ENCODE measurements at places on chromosomes 1 and 21.

- DNase-seq = no peak
- no peaks in the 10 kb centered on the region for H3K27me3 ChIP-seq
- H3K4me3 ChIP-seq = no peak overlapping the region
- H3K27ac ChIP-seq = no peak overlapping the region
- no peaks in the 10 kb centered on the region for H3K4me1 ChIP-seq
- H3K36me3 ChIP-seq = no peaks in the 10 kb centered on the region
Measured at GRCh38 chr1:93673163-93673829, 8.3 kb downstream of the BCAR3 start.

- DNase-seq = no peak
- no peaks in the 10 kb centered on the region for H3K4me1 ChIP-seq
- no peaks in the 10 kb centered on the region for H3K27me3 ChIP-seq
- H3K4me3 ChIP-seq = no peak overlapping the region
- no peaks in the 10 kb centered on the region for H3K36me3 ChIP-seq
Measured at GRCh38 chr1:93981274-93981667, 72.0 kb upstream of the GCLM start.

GRCh38 chr1:210174133-210174532, 58.5 kb upstream of the SERTAD4 start:
- H3K27me3 ChIP-seq = no peaks in the 10 kb centered on the region
- H3K4me1 ChIP-seq = no peaks in the 10 kb centered on the region
- no peaks in the 10 kb centered on the region for H3K36me3 ChIP-seq
- H3K4me3 ChIP-seq = no peak overlapping the region
- DNase-seq = no peak
- H3K27ac ChIP-seq = no peak overlapping the region

DNA sequence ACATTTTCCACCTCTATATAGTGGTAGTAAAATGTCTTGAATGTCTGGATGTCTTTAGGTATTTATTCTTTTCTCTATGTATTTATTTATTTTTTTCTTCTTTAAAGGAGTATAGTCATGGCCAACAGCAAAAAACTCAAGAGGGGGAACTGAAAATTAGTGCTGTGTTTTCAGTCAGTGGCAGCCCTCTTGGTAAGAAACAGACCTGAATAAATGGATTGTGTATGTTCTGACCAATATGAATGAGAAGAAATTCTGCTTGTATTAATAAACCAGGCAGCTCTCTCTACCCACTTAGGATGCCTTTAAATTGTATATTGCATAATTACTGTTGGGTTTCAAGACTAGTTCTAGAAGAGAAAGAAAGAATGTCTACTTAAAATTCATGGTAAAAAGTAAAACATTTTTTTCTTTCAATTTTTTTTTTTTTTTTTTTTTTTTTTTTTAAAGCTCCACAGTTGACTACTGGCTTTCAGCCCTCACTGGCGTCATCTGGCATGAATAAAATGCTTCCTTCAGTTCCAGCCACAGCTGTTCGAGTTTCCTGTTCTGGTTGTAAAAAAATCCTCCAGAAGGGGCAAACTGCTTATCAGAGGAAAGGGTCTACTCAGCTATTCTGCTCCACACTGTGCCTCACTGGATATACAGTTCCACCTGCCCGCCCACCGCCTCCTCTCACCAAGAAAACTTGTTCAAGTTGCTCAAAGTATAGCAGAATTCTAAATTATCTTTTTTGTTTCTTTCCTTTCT, 101.6 kb downstream of the ZMYM4 start:
- H3K4me1 ChIP-seq = peaks cover 10% of the 10 kb centered on the region
- H3K36me3 ChIP-seq = peaks cover 23% of the 10 kb centered on the region
- H3K27ac ChIP-seq = 0 out of 2 replicates have a peak overlapping the region, but pooled peaks have one; percentile 35
- H3K27me3 ChIP-seq = no peaks in the 10 kb centered on the region
- H3K4me3 ChIP-seq = no peak overlapping the region
- peak; percentile 50 for DNase-seq

Measured in DND-41 (cell line).